Mammary epithelial cell (primary cell): ENCODE measurements at places on chromosomes 1 and 21.

DNA sequence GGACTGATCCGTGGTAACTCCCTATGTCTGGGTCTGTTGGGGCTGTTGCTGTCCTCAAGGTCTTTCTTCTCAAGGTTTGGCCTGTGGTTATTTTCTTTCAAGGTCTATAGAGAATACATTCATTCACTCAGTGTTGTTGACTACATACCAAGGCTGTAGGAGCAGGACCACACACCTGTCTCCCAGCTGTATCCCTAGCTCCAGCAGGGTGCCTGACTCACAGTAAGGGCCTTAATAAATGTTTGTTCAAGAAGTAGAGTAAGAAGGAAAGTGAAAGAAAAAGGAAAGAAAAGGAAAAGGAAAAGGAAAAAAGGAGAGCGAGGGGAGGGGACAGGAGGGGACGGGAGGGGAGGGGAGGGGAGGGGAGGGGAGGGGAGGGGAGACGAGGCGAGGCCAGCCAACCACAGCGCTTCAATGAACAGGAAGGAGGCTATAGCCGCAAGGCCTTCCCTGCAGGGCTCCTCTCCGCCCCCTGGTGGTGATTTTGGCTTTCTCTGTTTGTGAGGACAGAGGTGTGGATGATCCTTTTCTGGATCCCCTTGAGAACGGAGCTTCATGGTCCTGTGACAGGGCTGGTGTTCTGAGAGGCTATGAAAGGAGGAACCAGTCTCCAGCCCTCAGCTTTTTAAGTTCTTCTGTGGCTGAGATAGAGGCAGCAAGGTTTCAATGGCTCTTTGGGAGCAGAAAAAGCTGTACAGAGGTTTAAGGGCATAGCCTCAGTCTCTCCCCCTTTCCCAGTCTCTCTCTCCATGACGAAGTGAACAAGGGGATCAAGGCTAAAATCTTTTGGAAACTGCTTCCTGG, 30.6 kb upstream of the LCE5A start:
- no peak for DNase-seq

DNA sequence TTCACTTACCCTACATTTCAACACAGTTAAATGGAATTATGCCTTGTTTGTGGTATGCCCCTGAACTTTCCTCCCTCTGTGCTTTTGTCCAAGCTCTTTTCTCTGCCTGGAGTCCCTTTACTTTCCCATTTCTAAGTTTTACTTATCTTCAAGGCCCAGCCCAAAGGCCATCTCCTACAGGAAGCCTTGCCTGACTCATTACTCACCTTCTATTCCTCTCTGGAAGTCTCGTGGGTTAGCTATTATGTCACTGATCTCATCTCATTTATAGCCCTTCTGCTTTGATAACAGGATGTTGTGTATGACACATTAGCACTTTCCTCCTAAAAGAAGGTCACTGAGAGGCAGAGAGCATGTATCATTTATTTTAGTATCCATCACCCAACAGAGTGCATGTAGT, 78.8 kb upstream of the CD1D start:
- DNase-seq: peak; percentile 75

- peak; percentile 48 for DNase-seq
Observed at GRCh38 chr1:39116116-39116607, 88.3 kb upstream of the MACF1 start.

DNA sequence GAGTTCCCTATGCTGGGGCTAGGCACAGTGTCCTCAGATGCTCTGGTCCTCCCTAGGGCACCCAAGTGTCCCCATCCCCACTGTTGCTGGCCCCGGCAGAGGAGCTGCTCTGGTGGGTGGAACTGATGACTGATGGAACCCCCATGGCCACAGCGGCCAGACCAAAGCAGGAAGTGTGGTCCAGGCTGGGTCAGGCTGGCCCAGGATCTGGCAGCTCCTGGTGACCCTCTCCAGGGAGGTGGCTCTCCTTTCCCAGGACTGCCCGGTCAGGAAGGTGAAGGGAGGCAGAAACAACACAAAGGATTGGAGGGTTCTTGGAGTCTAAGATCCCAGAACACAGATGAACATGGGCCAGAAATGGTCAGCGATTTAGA, 1.1 kb downstream of the NKAIN1 start:
- no peak for DNase-seq

DNA sequence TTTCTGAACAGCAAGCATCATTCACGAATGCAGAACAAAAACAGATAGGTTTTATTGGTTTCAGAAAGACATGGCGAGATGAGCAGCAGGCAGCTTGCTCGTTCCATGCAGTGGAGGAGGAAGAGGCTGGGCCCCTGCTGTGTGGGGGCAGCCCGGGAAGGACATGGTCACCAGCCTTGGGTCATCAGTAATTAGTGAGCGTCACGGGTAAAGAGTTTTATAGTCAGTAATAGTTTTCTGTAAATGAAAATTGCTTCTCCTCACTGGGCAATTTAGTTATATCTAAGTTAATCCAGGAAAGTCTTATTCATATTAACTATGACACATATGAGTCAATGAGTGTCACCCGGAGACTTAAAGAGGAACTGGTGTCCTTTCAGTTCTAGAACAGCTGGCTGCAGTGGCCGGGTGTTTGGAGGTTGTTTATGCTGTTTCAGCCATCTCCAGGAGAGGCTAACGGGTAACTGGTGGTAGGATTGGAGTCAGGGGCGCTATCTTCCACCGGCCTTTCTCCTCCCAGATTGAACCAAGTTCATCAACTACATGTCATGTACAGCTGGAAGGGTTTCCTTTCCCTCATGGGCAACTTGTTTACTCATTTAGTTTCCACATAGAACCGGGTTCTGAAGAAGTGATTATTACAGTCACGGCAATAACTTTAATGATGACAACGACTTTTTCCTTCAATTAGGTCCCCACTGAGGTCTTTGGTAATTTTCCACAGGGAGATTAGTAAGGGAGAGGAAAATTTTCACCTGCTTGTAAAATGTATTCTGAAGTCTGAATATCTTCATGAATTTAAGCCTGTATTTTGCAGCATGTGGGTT, 34.6 kb upstream of the SLC45A1 start:
- DNase-seq: no peak

- no peak for DNase-seq
Observed at GRCh38 chr1:232110281-232111090, 483.9 kb downstream of the DISC1 start.

DNA sequence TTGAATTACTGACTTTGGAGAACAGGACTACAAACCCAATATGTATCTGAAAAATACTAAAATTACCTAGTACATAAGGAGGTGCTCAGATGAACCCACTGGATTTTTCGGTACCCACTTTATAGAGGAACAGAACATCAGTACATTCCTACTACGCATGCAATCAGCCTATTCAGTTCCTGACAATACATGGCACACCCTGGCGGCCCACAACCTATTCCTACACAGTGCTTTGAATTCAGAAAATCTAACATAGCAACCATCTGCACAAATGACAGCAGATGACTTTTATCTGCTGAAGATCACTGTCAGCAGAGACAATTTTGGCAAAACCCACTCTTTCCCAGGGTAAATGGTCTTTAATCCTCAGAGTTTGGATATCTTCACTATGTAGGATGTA, 257.1 kb upstream of the GREM2 start:
- DNase-seq: no peak

DNA sequence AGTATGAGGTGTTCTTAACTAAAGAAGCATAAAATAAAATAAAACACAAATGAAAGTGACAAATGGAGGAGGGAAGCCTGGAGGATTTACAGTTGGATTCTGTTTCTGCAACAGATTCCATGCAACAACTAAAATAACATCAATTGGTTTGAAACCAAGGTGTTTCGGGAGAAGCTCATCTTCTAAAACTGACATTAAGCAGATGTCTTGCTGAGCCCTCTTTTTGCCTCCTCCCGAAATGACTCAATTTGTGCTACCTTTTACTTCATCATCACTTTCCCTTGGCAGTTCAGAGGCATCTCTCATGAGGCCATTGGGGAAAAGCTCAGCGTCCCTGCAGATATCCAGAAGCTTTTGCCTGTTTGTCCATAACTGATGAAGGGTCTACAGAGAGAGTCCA, 121.6 kb upstream of the ADAR start:
- no peak for DNase-seq

- no peak for DNase-seq
Observed at GRCh38 chr1:243845888-243846287, 4.2 kb downstream of the AKT3 start.

DNA sequence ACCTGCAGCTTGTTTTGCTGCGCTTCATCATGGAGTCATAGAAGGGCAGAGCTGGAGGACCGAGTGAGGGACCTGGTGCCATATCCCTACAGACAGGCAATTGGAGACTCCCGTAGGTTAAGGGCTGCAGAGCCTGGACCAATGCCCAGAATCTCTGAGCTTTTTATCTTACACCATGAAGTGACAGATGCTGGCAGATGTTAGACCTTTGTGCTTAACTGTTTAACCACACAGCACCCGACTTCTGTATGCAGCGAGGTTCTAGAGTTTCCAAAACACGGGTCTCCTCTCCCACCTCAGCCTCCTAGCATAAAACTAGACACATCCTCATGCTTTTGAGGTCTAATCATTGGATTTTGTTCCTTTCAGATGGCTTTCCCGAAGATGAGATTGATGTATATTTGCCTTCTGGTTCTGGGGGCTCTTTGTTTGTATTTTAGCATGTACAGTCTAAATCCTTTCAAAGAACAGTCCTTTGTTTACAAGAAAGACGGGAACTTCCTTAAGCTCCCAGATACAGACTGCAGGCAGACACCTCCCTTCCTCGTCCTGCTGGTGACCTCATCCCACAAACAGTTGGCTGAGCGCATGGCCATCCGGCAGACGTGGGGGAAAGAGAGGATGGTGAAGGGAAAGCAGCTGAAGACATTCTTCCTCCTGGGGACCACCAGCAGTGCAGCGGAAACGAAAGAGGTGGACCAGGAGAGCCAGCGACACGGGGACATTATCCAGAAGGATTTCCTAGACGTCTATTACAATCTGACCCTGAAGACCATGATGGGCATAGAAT, 47.6 kb downstream of the B3GALT5 start:
- DNase-seq: peak; percentile 27

GRCh38 chr1:207455183-207455754, 1.1 kb downstream of the CR2 start:
- no peak for DNase-seq

DNA sequence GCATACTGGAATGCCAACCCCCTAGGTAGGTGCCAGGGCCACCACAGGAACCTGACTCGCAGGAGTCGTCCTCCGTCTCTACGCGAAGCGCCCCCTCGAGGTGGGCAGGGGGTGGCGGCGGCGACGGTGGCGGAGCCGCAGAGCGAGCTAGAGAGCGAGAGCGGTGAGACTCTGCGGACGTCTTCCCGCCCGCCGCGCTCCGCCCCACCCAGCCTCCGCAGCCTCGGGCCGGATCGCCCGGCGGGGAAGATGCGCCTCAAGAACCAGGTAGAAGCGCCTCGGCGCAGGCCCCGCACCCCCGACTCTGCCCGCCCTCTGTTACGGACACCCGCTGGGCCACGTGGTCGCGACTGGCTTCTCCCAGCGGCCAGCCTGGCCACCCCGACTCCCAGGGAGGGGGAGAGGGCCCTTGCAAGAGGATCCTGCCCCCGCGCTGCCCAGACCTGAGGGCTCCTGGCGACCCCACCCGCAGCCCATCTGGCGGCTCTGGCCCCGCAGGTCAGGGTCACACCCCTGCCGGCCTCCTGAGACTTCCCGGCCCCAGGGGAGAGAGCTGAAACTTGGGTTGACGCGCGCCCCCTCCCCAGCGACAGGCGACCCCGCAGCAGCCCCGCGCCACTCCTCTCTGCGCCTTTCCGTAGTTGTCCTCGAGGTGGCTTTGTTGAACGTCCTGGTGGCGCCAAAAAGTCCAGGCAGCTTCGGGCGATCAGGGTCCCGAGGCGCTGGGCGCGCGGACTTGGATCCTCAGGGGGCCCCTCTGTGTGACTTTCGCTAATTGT, 24.4 kb upstream of the AGBL4 start:
- no peak for DNase-seq

DNA sequence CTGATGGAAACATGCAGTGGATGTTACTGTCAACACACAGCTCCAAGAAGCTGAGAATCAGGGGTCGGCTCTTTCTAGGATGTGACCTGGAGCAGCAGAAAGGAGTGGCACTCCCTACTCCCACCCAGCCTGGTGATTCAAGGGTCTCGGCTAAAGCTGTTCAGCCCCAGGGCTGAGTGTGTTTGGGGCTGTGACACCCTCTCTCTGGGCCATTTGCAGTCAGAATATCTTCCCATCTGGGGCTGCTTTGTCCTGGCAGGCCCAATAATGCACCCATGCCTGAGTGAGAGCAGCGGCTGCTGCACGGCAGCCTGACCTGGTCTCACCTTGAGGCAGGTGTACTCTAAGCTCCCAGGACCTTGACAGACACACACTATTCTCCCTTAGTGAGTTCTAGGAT, 52.5 kb upstream of the AJAP1 start:
- DNase-seq: no peak

GRCh38 chr1:232016616-232017015, 390.0 kb downstream of the DISC1 start:
- DNase-seq: no peak

DNA sequence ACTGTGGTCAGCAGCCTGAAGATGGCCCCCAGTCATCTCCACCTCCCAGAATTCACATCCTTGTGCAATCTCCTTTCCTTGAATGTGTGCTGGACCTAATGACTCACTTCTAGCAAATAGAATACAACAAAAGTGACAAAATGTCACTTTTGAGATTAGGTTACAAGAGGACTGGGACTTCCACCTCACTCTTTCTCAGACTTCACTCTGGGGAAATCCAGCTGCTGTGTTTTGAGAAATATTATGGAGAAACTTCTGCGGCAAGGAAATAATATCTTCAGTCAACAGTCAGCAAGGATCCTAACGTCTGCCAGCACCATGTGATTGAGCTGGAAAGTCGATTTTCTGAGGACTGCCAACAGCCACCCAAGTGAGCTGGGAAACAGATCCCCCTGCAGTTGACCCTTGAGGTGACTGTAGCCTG, 70.5 kb upstream of the GADD45A start:
- peak; percentile 66 for DNase-seq

GRCh38 chr1:64047549-64047996, 155.8 kb upstream of the UBE2U start:
- DNase-seq: no peak

- DNase-seq: no peak
Observed at GRCh38 chr21:35633501-35633900, 426.8 kb downstream of the SETD4 start.

GRCh38 chr1:174768516-174768915, 231.2 kb upstream of the CACYBP start:
- DNase-seq: no peak

- DNase-seq: no peak
Observed at GRCh38 chr1:173536223-173536622, 59.1 kb downstream of the PRDX6 start.

DNA sequence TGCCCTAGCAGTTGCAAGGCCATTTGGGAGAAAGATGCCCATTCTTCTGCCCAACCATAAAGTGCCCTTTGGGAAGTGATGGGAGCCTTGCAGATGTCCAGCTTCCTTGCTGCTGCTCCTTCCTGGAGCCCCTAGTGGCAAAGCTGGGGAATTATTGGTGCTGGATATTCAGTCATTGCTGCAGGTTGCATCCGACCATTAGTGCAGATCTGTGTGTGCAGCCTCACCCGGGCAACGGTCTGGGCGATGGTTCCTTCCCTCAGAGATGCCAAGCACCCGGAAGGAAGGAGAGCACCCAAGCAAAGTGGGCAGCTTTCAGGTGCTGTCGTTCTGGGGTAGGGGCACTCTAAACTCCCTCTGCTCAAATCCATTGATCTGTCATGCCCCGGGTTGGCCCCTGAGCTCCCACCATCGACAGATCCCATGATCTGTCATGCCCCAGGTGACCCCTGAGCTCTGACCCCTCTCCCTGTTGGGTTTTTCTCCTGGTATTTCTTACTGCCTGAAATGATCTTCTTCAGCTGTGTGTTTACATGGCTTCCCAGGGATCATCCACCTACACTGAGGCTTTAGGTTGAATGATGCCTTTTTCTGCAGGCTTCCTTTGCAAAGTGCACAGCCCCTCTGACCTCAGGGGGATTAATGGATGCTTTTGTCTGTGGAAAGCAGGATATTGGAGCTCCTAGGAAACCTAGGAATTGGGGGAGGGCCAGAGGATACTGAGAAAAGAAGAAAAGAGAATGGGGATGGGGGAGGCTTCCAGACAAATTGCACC, 467.5 kb downstream of the PTPRU start:
- peak; percentile 45 for DNase-seq
